ENCODE measurements at places on chromosomes 16 and 17. TPM values are rescaled to one million over a fixed set of nuclear protein-coding genes. Genes with fewer than 3 reads are reported as not detected.
A peak's percentile ranks its signal among the peaks of the same experiment; 100 is the strongest.

Gene TMEM100
- total RNA-seq: not detected

Gene RANGRF
- 11.1 TPM for total RNA-seq

Gene CEMP1
- 0.86 TPM for total RNA-seq

Gene PRR14
- 47.4 TPM for total RNA-seq

Gene CSF3
- total RNA-seq: not detected

Gene TLCD3B
- 0.90 TPM for total RNA-seq

DNA sequence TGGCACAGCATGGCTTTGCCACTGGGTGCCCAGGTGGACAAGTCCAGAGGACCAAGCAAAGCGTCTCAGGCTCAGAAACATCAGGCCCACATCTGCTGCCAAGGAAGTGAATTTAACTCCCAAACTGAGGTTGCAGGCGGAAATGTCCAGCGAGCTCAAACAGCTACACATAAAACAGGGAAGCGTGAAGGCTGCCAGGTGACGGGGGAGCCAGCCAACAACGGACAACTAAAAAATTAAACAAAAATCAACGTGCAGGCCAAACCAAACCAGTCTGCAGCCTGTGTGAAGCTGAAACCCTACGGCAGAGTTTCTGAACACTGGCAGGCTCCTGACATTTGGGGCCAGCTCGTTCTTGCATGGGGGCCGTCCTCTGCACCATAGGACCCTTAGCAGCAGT, 2.5 kb downstream of the TK1 start:
- H3K4me1 ChIP-seq: peaks cover 23% of the 10 kb centered on the region
- H3K27ac ChIP-seq: no peak overlapping the region
- no peaks in the 10 kb centered on the region for H3K27me3 ChIP-seq
- H3K4me3 ChIP-seq: no peak overlapping the region
- DNase-seq: no peak
- H3K36me3 ChIP-seq: peaks cover 53% of the 10 kb centered on the region

GRCh38 chr16:31460582-31461002, 1.3 kb downstream of the ARMC5 start:
- H3K27ac ChIP-seq: peak overlapping the region; percentile 93
- no peaks in the 10 kb centered on the region for H3K27me3 ChIP-seq
- H3K4me3 ChIP-seq: peak overlapping the region; percentile 86

- no peak overlapping the region for H3K4me3 ChIP-seq
- H3K27me3 ChIP-seq: peaks cover 29% of the 10 kb centered on the region
- no peaks in the 10 kb centered on the region for H3K36me3 ChIP-seq
- no peak overlapping the region for H3K27ac ChIP-seq
These were observed 6.1 kb upstream of the AXIN2 start for GRCh38 chr17:65567566-65567965.

DNA sequence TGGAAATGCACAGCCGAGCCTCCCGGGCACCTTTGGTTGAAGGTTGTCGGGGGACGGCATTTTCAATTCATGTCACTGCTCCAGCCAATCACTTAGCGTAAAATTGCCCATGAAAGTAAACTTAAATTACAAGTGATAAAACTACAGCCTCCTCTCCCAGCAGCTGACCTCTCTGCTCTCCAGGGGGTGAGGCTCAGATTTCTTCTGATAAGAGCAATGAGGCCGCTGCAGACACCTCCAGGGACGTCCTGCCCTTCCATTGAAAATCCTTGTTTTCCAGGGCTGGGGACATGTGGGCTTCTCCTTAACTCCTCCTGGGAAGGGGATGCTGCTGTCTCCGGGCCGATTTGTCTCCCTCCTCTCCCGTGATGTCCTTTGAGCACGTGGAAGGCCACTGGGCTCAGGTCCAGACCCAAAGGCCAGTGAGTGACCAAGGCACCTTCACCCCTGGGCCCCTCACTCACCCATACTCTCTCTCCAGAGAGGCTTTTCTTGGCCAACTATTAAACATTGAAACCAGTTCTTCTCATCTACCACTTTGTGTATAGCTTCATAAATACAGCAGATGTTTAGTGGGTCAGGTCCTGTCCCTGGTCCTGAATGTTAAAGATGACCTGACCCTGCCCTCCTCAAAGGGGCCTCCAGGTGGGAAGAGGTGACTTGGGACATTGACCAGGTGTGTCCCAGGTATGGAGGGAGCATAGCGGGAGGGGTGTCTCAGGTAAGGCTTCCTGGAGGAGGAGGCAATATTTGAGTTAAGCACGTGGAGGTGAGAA, 52.3 kb downstream of the MGAT5B start:
- no peak overlapping the region for H3K27ac ChIP-seq
- no peaks in the 10 kb centered on the region for H3K36me3 ChIP-seq
- H3K27me3 ChIP-seq: peaks cover 89% of the 10 kb centered on the region
- DNase-seq: no peak
- no peak overlapping the region for H3K4me3 ChIP-seq

DNA sequence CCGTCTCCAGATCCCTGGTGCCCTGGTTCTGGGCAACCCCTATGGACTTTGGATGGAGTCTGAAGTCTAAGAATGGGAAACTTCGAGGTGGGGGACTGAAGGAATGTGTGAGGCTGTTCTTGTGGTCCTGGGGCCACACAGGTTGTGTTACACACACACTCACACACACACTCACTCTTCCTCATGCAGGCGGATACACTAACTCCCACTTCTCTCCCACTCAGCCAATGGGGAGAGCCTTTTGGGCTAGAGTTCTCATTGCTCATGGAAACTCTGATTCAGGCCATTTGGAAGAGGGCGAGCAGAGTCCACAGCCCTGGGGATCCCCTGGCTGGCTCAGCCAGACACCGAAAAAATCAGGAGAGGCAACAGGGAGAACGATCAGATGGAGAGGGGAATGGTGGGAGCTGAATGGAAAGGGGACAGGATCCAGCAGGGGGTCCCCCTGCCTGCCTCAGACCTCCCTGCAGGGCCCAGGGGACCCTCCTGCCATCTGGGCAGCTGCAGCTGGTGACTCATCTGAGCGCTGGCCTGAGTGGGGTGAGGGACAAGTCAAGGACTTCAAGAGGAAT, 9.1 kb downstream of the IGFBP4 start:
- no peak overlapping the region for H3K4me3 ChIP-seq
- H3K27ac ChIP-seq: no peak overlapping the region
- H3K4me1 ChIP-seq: peaks cover 47% of the 10 kb centered on the region
- peaks cover 15% of the 10 kb centered on the region for H3K27me3 ChIP-seq

DNA sequence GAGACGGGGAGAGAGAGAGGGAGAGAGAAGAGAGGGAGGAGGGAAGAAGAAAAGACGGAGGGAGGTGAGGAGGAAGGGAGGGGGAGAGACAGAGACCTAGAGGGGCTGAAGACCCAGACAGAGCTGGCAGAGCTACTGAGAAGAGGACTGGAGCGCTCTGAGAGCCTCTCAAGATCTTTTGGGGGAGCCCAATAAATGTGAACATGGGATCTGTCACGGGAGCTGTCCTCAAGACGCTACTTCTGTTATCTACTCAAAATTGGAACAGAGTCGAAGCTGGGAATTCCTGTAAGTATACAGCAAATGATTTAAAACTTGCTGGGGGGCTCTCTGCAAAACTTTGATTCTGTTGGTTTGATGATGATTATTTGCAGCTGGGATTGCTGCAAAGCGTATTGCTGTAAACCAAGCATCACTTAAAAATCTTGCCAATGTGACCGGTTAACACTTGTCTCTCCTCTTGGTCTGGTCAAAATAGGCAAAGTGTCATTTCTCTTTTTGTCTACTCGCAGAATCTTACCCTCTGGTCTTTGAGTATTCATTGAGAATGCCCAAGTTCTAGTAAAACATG, 344 bp downstream of the CNTNAP4 start:
- H3K36me3 ChIP-seq: no peaks in the 10 kb centered on the region
- H3K27me3 ChIP-seq: peaks cover 21% of the 10 kb centered on the region
- no peak for DNase-seq

- H3K27me3 ChIP-seq: peaks cover 14% of the 10 kb centered on the region
- DNase-seq: no peak
- H3K4me1 ChIP-seq: no peaks in the 10 kb centered on the region
- no peak overlapping the region for H3K4me3 ChIP-seq
- no peak overlapping the region for H3K27ac ChIP-seq
These were observed 221.4 kb upstream of the MAF start for GRCh38 chr16:79821911-79822310.

GRCh38 chr17:18326039-18326438, 10.9 kb downstream of the SMCR8 start:
- DNase-seq: no peak
- H3K27ac ChIP-seq: no peak overlapping the region
- H3K36me3 ChIP-seq: peaks cover 20% of the 10 kb centered on the region
- no peaks in the 10 kb centered on the region for H3K4me1 ChIP-seq

DNA sequence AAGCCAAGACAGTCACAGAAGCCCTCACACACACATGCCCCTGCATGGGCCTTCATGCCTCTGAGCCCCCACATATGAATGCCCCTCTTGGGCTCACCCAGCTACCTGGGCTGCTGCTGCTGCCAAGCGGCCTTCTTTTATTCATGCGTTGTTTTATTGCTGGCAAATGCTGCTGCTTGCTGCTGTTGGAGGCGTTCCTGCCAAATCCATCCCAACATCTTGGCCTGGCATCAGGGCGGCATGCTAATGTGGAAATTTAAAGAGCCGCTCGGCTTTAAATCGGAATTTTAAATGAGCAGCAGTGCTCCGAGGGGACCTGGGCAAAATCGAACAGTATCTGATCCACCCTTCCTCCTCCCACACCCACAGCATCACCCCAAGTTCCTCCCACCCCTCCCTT, 39.0 kb downstream of the NEUROD2 start:
- H3K36me3 ChIP-seq: peaks cover 28% of the 10 kb centered on the region
- no peak overlapping the region for H3K27ac ChIP-seq
- H3K4me3 ChIP-seq: no peak overlapping the region

GRCh38 chr16:50574745-50575136, 26.5 kb downstream of the NKD1 start:
- H3K36me3 ChIP-seq: no peaks in the 10 kb centered on the region
- H3K4me3 ChIP-seq: no peak overlapping the region
- no peak overlapping the region for H3K27ac ChIP-seq
- peaks cover 60% of the 10 kb centered on the region for H3K27me3 ChIP-seq

DNA sequence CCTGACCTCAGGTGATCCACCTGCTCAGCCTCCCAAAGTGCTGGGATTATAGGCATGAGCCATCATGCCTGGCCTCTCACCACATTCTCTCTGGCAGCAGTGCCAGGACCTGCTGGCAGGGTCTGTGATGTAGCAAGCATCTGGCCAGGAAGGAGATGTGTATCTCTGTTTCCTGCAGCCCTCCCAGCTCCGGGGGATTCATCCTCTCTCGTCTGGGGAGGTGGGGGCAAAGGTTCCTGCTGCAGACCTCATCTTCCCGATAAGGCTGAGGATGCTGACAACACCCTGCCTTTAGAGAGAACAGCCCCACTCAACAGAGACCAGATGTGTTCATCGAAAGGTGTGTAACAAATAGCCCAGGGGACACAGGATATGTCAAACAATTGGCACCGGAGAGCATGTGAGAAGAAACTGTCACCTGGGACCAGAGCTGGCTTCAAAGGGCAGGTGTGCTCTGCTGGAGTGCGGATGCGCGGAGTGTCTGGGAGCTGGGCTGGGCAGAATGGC, 54.8 kb upstream of the SEC14L1 start:
- no peaks in the 10 kb centered on the region for H3K27me3 ChIP-seq
- no peak overlapping the region for H3K4me3 ChIP-seq
- H3K4me1 ChIP-seq: peaks cover 27% of the 10 kb centered on the region
- no peak for DNase-seq
- H3K36me3 ChIP-seq: peaks cover 35% of the 10 kb centered on the region
- H3K27ac ChIP-seq: no peak overlapping the region

DNA sequence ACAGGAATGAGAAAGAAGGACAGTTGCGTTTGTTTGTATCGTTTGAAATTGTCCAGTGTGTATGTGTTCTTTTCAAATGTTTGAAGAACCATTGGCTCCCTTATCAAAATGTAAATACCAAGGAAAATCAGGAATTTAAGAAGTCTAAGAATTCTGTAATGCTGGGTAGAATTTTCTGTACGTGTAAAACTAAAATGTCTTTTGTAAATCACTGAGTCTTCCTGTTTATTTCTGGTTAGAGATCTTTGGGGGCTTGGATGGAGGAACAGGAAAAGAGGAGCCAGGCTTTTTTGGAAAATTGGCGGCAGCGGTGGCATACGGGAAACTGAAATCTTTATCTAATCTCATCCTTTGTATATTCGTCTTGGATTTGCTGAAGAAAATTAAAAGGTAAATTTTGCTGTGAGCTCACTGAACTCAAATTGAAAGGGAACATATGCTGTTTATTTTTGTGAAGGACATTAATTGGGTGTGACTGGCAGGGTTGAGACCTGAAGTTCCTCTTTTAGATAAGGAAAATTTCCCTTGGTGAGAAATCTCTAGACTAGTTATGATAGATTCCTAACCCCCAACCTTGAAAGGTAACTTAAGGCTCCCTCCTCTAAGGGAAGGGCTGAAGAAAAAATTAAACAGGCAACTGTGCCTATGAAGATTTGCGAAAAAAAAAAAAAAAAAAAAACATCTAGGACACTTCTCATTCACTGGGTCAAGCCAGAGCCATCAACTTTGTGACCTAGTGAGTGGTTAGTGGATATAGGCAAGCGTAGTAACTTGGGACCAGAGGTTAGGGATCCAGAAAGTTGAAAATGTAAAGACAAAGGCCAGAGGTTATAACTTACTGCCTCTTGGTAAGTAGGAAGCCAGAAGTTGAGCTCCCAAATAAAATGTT, 10.8 kb downstream of the TAT start:
- H3K4me3 ChIP-seq: peak overlapping the region; percentile 74
- no peaks in the 10 kb centered on the region for H3K27me3 ChIP-seq
- peaks cover 17% of the 10 kb centered on the region for H3K36me3 ChIP-seq
- peaks cover 13% of the 10 kb centered on the region for H3K4me1 ChIP-seq
- DNase-seq: no peak

GRCh38 chr17:64611369-64611768, 50.7 kb downstream of the SMURF2 start:
- peaks cover 15% of the 10 kb centered on the region for H3K4me1 ChIP-seq
- H3K27ac ChIP-seq: no peak overlapping the region
- H3K36me3 ChIP-seq: no peaks in the 10 kb centered on the region
- H3K27me3 ChIP-seq: no peaks in the 10 kb centered on the region

DNA sequence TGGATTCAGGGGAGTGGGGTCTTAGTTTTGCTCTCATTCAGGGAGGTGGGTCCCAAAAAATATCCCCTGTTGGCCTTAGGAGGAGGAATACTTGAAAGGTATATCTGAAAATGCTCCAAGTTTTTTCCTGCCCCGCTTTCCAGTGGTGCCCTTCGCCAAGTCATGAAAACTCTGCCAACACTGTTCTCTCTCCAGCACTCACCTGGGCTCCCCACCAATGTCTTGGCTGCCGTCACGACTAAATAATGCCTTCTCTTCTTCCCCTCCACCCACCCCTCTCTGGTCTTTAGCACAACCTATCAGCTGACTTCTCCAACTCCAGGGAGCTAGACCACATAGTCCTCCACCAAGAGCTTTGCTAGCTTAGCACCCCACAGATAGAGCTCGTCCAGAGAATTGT, 30.6 kb downstream of the ZFHX3 start:
- H3K27me3 ChIP-seq: no peaks in the 10 kb centered on the region
- H3K27ac ChIP-seq: peak overlapping the region; percentile 34
- peaks cover 27% of the 10 kb centered on the region for H3K36me3 ChIP-seq
- no peak overlapping the region for H3K4me3 ChIP-seq
- peaks cover 54% of the 10 kb centered on the region for H3K4me1 ChIP-seq

GRCh38 chr17:63555500-63556156, 5.4 kb downstream of the DCAF7 start:
- DNase-seq: no peak
- no peak overlapping the region for H3K4me3 ChIP-seq
- peaks cover 14% of the 10 kb centered on the region for H3K36me3 ChIP-seq
- peaks cover 17% of the 10 kb centered on the region for H3K4me1 ChIP-seq
- H3K27me3 ChIP-seq: no peaks in the 10 kb centered on the region
- no peak overlapping the region for H3K27ac ChIP-seq

- H3K27ac ChIP-seq: peak overlapping the region; percentile 16
- no peaks in the 10 kb centered on the region for H3K27me3 ChIP-seq
- H3K36me3 ChIP-seq: peaks cover 40% of the 10 kb centered on the region
- no peak overlapping the region for H3K4me3 ChIP-seq
These were observed 8.3 kb upstream of the ITGA2B start for GRCh38 chr17:44397479-44398440.
